K562 (cell line): ENCODE measurements at places on chromosomes 2 and 18. TPM values are rescaled to one million over a fixed set of nuclear protein-coding genes. Genes with fewer than 3 reads are reported as not detected.

- H3K27me3 ChIP-seq: no peaks in the 10 kb centered on the region; the same call in 2 of the 3 replicates
- no peaks in the 10 kb centered on the region for H3K36me3 ChIP-seq
- no peak overlapping the region for H3K4me3 ChIP-seq
- no peak overlapping the region for H3K27ac ChIP-seq
- DNase-seq: no peak
- H3K4me1 ChIP-seq: no peaks in the 10 kb centered on the region
Observed at GRCh38 chr2:216842636-216843035, 17.2 kb downstream of the TNP1 start.

DNA sequence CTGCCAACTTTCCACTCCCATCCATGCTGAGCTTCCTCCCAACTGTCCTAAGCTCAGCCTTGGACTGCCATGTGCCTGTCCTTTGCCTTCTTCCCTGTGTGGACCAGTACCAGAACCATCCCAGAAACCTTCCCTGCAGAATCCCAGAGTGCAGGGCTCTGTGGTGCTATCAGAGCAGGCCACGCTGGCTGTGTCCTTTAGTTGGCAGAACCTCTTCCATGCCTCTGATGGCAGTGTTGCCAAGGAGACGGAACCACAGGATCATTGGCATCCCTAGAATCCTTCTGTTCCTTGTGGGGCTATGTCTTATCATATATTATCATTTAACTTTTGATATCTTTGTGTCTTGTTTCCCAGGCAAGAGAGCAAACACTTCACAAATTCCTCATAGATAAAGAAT lies 73.0 kb upstream of the NOSTRIN start:
- H3K36me3 ChIP-seq: no peaks in the 10 kb centered on the region; the same call in 2 of the 3 replicates
- H3K27ac ChIP-seq: no peak overlapping the region
- no peaks in the 10 kb centered on the region for H3K27me3 ChIP-seq

DNA sequence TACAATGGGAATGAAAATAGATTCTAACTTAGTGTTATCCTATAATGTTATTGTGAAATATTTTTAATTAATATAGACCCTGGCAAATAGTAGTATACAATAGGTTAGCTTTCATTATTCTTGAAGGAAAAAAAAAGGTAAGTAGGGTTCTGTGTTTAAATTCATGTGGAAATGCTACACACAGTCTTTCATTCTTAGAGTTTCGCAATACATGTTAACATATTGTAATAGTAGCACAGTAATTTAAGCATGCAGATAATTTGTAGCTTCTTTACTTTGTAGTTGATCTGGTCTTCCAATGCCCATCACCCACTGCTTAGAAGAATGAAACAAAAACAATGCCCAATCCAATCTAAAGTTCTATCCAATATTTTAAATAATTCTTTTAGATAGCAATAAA lies 54.8 kb upstream of the MSTN start:
- no peak for DNase-seq
- no peak overlapping the region for H3K4me3 ChIP-seq
- H3K27me3 ChIP-seq: no peaks in the 10 kb centered on the region
- no peaks in the 10 kb centered on the region for H3K36me3 ChIP-seq
- H3K4me1 ChIP-seq: no peaks in the 10 kb centered on the region

- H3K27ac ChIP-seq: no peak overlapping the region
- H3K27me3 ChIP-seq: no peaks in the 10 kb centered on the region
- no peaks in the 10 kb centered on the region for H3K4me1 ChIP-seq
- no peak overlapping the region for H3K4me3 ChIP-seq
Observed at GRCh38 chr2:147386284-147386683, 458.5 kb upstream of the ACVR2A start.

DNA sequence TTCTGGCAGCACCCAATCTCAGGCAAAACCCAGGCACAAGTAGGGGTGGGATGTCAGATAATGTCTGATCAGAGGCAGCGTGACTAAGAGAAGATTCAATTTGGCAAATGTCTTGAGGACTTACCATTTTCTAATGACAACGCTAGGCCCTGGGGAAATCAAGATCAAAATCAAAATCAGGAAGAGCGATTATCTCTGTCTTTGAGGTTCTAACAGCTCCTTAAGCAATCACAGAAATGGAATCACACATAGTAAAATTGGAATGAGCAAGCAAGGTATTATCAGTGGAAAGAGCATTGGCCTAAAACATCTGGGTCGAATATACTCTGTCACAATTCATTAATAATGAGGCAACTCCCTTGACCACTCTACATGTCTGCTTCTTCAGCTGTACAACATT lies 8.6 kb upstream of the SERPINB2 start:
- no peaks in the 10 kb centered on the region for H3K36me3 ChIP-seq
- no peak overlapping the region for H3K4me3 ChIP-seq
- H3K4me1 ChIP-seq: no peaks in the 10 kb centered on the region
- no peak for DNase-seq
- H3K27ac ChIP-seq: no peak overlapping the region
- H3K27me3 ChIP-seq: no peaks in the 10 kb centered on the region

DNA sequence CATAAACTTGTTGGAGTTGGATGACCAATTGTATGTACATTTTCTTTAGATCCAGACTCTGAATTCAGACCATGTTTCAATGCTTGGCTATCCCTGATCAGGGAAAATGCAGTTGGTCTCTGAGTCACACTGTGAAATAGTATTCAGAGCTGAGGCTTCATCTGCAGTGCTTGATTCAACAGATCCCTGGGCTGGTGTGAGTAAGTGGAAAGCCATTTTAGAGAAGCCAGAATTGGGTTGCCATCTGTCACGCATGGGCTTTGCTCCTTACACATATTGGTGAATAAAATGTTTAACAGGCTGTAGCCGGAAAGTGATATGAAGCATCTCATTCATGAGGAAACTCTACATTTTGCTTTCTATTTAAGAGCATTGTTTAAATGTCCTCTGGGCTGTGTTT lies 50.0 kb upstream of the ACYP2 start:
- peaks cover 7% of the 10 kb centered on the region; the same call in 2 of the 3 replicates for H3K4me1 ChIP-seq
- H3K4me3 ChIP-seq: no peak overlapping the region
- H3K27me3 ChIP-seq: no peaks in the 10 kb centered on the region
- H3K27ac ChIP-seq: no peak overlapping the region

FAM117B gene
- total RNA-seq: 5.2 and 5.5 TPM in 2 replicates

CENPA gene
- 45.6 and 51.7 TPM in 2 replicates for total RNA-seq

BIN1 gene
- 1.7 and 2.8 TPM in 2 replicates for total RNA-seq
